Stimulated activated CD4-positive, alpha-beta T cell treated with anti-CD3 and anti-CD28 coated beads, Interleukin-4, amount 100 ng/mL, for 1 hour (primary cell): ENCODE measurements at places on chromosomes 5 and 9.

- no peak for DNase-seq
These were observed 67.5 kb downstream of the MCTP1 start for GRCh38 chr5:95217351-95217750.

GRCh38 chr5:159227452-159227851, 18.1 kb upstream of the RNF145 start:
- no peak for DNase-seq

DNA sequence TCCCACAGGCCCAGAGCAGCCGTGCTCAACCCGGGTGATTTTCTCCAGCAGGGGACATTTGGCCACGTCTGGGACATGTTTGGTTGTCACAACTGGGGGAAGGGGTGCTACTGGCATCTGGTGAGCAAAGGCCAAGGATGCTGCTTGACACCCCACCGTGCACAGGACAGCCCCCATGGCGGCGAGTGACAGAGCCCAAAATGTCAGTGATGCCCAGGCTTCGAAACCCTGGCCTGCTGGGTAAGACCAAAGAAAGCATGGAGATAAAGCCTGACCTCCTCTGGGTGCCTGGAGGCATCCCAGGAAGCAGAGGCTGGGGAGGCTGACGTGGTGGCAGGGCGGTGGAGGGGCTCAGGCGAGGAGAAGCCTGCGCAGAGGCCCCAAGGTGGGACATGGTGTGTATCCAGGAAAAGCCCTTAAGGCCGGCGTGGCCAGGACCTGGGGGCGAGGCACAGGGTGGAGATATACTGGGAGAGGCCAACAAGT, 66.4 kb downstream of the ZNF354C start:
- DNase-seq, result no peak

DNA sequence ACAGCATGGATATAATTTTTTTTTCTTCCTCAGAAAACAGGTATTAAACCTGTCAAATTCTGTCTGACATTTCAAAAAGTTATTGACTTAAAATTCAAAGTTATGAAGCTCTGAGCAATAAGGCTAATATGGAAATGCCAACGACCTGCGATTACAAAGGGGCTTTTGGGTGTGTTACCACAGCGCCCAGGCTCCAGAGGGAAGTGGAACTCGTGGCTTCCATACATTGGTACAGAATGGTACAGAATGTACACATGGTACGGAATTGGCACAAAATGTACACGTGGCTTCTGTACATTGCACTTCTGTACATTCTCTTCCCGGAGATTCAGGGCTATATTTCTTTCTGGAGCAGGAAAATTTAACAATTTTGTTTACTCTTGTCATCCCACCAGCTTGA, 225.1 kb upstream of the TBCA start:
- DNase-seq, result no peak

DNA sequence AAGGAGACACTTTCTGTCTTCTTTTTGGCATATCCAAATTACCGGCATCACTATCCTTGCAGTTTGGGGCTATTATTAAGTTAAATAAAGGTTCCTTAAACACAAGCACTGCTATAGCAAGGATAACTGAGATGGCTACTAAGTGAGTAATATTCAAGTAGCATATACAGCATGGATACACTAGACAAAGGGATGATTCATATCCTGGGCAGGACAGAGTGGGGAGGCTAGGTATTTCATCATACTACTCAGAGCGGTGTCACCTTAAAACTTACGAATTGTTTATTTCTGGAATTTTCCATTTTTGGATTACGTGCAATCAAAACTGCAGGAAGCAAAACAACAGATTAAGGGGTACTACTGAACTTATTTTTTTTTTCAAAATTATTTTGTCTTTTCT, 54.1 kb downstream of the FER start:
- DNase-seq, result no peak

GRCh38 chr5:164345853-164346252, 840.4 kb downstream of the MAT2B start:
- DNase-seq, result no peak

GRCh38 chr5:112306956-112307355, 112.1 kb downstream of the EPB41L4A start:
- DNase-seq, result no peak

DNA sequence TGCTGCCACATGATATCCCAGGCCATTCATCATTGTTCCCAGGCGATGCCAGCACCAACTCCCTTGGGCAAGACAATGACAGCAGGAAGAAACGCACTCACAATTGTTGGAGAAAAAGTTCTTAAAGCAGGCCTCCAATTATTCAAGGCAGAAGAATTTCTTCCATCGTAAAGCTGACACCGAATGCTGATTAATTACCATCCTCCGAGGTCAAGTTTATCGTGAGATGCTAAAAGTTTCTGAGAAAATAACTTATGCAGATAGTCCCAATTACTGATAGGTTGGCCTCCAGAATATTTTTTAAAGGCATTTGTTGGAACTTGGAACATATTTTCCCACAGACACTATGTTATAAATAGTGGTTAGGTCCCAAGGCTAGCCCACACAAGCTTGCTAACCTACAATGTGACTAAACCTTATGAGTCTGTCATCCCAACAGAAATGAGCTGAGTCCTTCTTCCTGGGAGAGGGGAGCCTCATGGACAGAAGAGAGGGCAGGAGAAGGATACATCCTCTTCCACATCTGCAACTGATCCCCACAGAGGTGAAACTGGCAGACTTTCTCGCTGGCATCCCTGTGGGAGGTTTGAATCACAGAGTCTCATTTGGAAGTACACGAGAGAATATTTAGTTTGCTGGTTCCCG, 202.4 kb upstream of the TBC1D2 start:
- no peak for DNase-seq

DNA sequence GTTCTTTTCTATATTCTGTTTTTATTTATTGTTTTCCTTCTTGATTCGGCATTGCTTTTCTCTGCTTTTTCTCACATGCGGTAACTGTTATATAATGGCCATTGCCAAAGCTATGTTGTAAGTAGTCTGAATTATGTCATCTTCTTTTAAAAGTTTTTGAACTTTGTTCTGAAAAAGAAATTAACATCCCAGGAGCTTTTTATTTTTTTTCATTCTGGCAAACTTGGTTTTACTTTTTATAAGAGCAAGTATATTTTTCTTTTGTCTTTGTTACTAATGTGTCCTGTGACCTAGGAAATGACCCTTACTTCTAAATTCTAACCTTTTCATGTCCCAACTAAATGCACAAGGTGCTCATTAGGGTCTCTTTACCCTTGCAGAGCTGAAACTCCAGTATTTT, 26.7 kb upstream of the IZUMO3 start:
- no peak for DNase-seq

- no peak for DNase-seq
These were observed 151.8 kb downstream of the ENTREP1 start for GRCh38 chr9:69476797-69477196.
